ENCODE measurements at places on chromosomes 12 and 14. TPM values are rescaled to one million over a fixed set of nuclear protein-coding genes. Genes with fewer than 3 reads are reported as not detected.

CCDC59 gene
- 66.6 TPM for total RNA-seq

POTEM gene
- not detected for total RNA-seq

KIF26A gene
- total RNA-seq = 6.9 TPM

MORN3 gene
- total RNA-seq = not detected

PPM1H gene
- total RNA-seq = 1.4 TPM

KLHL33 gene
- total RNA-seq = 0.27 TPM

BMAL2 gene
- total RNA-seq = 8.0 TPM

All from gastroesophageal sphincter (tissue), 4 donors.